ENCODE measurements at places on chromosomes 6 and 20.

DNA sequence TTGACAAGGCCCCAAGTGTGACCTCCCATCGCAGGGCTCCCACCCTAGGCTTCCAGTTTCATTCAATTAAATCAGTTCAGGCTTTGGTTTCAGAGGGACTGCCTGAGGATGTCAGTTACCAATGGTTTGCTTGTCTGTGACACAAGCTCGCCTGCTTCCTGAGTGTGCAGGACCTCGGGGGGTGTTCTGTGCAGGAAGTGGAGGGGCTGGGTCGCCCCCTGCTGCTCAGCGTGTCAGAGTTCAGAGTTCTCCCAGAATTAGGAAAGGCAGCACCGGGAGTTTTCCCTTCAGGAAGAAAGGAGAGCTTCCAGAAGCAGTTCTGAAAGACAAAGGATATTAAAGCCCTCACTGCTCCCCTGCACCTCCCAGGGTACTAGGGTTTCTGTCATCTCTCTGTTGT is 50.8 kb upstream of the TGM3 start:
- DNase-seq: peak; percentile 41

- DNase-seq: no peak
Measured at GRCh38 chr20:11173916-11174315, 500.1 kb upstream of the JAG1 start.

GRCh38 chr6:12624142-12624837 is 92.3 kb upstream of the PHACTR1 start:
- no peak for DNase-seq

GRCh38 chr6:40377173-40377806 is 209.9 kb downstream of the LRFN2 start:
- DNase-seq: no peak

GRCh38 chr20:37564388-37565133 is 36.9 kb upstream of the BLCAP start:
- DNase-seq: peak; percentile 87

- no peak for DNase-seq
Measured at GRCh38 chr6:16104624-16105433, 24.1 kb upstream of the MYLIP start.

DNA sequence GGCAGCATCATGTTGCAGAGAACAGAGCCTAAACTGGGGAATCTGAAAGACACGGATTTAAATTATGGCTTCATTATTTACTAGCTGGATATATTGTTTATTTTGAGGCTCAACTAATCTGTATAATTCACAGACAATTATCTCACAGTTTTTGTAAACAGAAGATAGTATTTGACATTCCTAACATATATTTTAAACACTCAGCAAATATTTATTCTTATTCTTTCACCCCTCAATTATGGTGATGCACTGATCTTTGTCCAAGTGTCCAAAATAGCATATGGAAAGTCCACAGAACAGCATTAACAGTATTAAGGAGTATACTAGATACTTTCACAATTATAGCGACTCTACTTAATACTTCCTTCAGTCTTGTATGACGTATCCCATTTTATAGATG is 257.0 kb downstream of the ADGRG6 start:
- DNase-seq: no peak

DNA sequence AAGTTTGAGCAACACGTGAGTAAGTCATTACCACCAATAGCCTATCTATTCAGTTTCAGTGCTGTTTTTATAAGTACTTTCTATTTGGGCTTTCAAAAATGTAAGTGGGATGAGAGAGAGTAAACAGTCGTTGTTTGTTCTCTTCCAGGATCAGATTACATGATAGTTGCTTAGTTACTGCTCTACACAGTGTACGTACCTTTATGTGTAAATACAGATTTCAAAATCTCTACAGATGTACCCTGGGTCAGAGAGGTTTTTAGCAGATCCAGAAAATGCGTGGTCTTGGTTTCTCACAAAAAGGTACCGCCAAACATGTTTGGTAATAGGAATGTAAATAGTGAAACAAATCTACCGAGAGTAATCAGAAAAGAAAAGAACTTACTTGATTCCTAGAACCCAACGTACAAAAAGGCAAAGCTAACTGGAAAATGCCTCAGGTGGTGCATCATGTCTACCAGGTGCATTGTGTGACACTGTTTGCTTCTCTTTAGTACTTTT is 421.1 kb downstream of the BCKDHB start:
- no peak for DNase-seq

DNA sequence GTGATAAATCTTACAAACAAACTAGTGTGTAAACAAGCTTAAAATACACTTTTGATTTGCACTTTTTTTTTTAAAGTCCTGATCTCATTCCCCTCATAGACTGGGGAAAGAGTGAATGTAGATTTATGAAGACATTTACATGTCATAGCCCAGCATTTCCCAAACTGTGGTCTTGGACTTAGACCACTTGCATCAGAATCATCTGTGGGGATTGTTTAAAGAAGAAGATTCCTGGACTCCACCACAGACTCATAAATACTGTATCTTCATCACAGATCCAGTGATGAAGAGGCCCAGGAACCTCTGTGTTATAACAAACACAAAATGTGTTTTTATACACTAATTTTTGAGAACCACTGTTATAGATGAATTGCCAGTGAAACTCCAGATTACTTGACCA is 99.5 kb downstream of the KCNQ5 start:
- no peak for DNase-seq

DNA sequence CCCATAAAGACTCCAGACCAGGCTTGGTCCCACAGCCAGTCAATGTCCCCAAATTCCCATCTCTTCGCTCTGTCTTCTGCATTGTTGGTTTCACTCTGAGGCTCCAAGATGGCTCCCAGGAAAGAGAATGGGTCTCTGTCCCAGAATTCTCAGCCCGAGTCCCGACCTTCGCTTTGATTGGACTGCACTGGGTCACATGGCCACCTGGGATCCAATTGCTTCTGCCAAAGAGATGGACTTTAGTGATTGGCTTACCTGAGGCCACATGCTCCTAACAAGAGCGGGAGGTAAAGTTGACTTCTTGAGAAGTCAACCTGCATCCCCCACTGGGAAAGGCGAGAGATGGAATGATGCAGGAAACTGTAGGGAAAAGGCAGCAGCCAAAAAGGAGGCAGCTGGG is 104.7 kb upstream of the PMEPA1 start:
- no peak for DNase-seq

- DNase-seq: no peak
Measured at GRCh38 chr20:58908221-58908620, 55.7 kb downstream of the GNAS start.

DNA sequence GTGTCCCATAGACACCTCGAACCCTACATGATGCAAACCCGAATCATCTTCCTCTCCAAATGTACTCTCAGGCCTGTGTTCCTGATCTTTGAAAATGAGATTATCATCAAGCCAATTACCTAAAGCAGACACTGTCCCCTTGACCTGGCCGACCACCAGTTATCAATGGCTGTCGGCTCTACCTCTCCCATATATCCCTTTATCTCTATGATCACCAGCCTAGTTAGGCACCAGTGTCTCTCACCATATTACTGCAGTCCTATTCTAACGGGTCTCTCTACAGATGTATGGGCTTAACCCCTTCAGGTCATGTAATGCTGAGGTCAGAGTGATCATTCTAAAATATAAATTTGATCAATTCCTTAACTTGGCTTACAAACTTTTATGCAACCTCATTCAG is 234.9 kb upstream of the MARCKS start:
- DNase-seq: no peak

DNA sequence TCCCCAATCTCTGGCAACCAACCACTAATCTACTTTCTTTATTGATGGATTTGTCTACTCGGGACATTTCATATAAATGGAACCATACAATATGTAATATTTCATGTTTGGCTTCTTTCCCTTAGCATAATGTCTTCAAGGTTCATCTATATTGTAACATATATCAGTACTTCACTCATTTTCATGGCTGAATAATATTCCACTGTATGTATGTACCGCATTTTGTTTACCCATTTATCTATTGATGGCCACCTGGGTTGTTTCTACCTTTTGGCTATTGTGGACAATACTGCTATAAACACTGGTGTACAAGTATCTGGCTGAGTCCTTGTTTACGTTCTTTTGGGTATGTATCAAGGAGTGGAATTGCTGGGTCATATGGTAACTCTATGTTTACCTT is 48.4 kb downstream of the PANK2 start:
- no peak for DNase-seq

DNA sequence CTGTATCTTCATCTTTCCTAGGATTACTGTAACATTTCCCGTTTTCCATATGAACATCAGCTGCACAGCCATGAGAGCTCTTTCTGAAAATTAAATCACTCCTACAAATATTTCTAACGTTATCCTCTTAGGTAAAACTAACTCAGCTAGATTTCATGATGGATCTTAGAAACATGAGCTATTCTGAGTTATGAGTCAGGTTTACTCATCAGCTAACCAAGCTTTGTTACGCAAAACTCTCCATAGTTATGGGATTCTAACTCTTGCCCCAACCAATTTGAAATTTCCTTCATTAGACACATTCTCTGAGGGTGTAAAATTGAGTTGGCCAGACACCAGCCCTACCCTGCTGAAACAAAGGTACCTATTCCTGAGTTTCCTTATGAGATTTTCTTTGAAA is 14.0 kb downstream of the DEFB110 start:
- no peak for DNase-seq
